ENCODE measurements at places on chromosomes 12 and 14. TPM values are rescaled to one million over a fixed set of nuclear protein-coding genes. Genes with fewer than 3 reads are reported as not detected.

DNA sequence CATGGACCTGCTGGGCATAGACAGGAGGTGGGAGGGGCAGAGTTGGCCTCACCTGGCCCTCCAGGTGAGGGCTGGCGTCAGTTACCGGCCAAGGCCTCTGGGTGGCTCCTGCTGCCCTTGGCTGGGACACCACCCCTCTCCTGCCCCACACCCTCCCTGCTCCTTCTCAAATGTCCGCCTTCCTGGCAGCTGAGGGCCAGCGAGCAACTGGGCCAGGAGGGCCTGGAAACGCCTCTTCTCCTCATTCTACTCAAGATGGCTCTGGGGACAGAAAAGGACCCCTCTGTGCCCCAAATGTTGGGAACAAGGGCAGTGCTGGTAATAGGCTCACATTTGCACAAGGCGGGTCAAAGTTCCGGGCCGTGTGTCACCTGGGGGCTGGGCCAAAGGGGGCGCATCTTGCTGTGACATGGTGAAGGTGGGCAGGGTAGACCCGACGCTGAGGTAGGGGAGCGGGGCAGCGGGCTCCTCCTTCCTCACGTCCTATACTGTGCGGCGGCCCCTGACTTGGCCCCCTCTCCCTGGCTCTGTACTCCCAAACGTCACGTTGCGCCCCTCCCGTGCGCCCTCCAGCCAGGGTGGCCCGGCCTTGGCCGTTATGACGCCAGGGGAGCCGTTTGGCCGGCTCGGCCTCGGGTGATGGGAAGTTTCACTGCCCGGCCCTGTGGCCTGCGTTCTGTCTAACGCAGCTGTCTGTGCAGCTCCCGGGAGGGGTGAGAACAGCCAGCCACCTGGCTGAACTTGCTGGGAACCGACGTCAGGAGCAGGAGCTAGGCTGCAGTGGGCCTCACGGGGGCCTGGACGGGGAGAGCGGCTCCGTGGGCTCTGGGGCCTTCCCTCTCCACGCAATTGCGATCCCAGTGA lies 18.0 kb upstream of the DLK1 start:
- DNase-seq, result no peak

- DNase-seq, result no peak
Observed at GRCh38 chr14:90276646-90277367, 20.5 kb downstream of the PSMC1 start.

Gene ACOT4
- 4.9 TPM for total RNA-seq

GRCh38 chr14:104465482-104466390 lies 113.8 kb upstream of the C14orf180 start:
- DNase-seq, result no peak

DNA sequence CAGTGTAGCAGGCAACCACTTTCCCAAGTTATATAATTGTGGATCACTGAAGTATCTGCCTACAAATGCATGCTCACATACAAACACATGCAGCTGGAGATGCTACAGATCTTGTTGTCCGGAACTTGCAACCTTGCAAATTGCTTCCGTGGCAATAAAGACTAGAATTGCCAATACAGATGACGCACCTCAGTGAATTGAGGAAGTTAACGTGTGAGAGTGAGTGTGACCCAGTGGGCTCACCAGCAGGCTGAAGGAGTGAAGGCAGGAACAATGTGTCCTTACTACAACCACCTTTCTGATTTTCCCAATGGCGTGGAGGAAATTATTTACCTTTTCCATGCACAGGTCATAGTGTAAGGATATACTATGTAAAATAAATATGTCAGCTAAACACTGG lies 89.4 kb upstream of the GRIP1 start:
- DNase-seq, result no peak
